ENCODE measurements at places on chromosomes 11 and 22.

DNA sequence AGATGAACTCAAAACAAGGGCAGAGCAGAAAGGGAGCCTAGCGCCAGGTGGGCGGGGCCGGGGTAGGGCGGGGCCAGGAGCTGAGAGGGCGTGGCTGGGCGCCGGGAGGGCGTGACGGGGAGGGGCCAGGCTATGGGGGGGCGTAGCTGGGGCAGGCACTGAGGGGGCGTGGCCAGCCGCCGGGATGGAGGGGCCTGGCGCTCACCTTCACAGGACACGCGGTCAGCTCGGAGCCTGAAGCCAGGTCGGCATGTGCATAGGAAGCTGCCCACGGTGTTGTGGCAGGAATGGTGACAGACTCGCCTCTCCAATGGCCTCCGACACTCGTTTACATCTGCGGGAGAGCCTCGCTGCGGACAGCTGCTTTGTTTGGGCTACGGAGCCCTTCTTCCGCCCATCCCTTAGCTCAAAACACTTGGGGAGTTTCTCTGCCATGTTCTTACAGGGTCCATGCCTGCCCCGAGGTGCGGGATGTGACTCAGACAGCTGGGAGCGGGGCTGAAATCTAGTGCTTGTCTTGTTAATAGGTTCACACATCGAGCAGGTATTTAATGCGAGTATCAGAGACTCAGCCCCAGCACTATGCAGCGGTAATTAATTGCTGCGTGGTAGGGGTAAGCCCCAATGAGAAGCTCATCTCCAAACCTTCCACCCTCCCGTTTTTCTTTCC, 13.4 kb downstream of the VWCE start:
- no peak for DNase-seq

DNA sequence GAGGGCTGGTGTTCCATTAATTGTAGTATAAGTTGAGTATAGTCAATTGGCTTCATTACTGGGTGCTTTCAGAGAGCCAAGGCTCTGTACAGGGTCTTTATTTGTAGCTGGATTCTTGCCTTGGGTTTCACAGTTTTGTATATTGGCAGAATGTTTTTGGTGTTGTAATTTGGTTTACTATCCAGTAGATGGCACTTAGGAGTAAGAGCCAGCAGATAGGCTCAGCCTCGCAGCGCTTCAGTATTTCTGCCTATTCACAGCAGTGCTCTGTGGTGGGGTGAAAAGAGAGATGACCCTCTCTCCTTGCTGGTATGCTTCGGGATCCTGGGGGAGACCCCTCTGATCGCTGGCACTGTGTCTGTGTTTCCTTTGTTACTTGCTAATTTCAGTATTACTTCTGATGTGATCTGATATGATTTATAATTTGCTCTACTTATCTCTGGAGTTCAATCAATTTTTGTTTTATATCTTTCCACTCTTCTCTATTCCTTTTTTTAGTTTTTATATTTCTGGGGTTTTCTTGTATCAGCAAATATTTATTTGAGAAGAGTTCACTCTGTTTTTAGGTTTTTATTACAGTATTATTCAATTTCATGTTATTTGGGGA, 52.2 kb downstream of the ANO5 start:
- peak; percentile 28 for DNase-seq

DNA sequence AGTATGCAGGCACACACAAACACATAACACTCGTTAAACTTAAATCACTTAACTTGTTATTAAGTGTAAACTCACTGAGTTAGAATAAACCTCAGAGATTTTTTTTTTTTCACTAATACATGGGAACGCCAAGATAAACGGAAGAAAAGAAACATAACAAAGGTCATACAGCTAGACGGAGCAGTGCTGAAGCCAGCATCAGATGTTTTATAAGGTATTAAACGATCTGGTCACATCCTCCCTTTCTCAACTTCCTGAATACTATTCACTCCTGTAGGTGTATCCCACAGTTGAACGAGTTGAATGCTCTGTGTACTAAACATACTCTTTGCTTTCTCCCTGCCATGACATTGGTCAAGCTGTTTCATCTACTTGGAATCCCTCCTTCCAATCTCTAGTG, 212.0 kb downstream of the SWAP70 start:
- no peak for DNase-seq

DNA sequence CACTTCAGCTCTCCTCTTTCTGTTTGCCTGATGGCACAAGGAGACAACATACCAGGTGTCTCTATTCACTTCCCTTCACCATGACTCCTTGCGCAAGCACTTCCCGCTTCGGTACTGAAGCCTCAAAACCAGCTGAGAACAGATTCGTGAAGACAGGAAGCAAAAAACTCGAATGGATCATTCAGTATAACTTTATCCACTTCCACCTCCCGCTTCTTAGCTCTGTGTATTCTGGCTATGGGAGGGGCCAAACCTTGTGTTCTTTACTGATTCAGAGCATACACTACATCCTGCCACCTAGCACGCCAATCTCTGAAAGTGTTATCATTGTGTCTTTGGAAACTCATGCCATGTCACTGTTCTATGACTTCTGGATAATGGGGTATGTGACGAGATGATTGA, 62.2 kb upstream of the ADA2 start:
- DNase-seq: no peak

DNA sequence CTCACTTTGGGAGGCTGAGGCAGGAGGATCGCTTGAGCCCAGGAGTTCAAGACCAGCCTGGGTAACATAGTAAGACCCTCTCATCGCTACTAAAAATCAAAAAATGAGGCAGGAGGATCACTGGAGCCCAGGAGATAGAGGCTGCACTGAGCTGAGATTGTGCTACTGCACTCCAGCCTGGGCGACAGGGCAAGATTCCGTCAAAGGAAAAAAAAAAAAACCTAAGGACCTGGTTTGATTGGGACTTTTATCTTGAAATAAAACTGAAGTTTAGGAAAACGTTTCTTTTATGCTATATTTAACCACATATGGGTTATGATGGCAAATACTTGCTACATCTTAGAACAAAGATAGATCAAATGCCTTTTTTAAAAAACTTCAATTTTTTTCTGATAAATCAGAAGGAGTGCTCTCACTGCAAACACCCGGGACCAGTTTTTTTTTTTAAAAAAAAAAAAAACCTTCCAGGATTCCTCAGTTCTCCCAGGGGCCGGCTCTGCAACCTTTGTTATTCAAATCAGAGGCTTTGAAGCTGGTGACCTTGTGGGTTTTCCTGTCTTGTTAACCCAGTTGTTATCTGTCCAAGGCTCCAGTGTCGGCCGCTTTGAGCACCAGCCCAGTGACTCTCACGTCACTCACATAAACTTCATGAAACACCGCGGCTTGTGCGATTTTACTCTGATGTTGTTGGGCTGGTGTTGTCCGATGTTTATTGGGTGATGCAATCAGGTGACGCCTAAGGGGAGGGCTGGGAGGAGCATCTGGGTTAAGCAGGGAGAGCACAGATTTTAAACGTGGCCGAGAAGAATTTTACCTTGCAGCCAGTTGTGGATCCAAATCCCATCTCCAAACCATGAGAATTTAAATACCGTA, 24.7 kb upstream of the SLC22A12 start:
- no peak for DNase-seq

DNA sequence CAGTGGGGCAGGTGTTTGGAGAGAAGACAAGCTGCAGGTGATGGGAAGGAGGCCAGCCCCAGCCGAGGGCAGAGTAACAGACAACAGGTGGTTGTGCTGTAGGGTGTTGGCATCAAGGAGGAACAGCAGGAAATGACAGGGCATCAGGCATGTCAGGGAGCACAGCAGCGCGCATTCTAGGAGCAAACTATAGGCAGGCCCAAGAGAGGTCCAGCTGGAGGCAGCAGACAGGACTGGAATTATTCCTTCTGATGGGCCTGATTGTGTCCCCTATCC, 13.6 kb downstream of the ADM start:
- no peak for DNase-seq

DNA sequence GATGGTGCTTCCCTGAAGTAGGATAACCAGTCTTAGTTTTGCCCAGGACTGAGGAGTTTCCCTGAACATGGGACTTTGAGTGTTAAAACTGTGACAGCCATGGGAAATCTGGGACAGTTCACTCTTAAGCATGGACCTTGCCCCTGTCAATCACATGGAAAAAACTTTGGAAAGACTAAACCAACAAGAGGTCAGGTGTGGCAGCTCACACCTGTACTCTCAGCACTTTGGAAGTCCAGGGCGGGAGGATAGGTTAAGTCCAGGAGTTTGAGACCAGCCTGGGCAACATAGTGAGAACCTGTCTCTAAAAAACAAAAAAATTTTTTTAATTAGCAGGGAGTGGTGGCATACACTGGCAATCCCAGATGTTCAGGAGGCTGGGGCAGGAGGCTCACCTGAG, 3.3 kb upstream of the AMBRA1 start:
- DNase-seq: no peak

DNA sequence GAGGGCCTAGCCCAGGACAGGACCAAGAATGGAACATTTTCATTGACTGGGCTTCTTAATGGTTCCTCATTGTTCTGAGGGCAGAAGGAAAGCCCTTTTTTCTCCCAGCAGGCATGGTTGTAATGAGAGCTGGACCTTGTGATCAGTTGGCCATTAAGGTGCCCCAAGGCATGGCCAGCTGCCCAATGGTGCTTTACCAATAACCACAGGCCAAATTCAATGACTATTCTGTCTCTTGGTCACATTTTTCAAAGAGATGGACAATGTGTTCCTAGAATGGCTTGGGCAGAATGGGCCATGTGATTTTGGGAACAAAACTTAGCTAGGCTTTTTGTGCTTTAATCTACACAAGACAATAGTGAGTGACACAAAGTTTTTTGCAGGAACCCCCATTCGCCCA, 7.3 kb downstream of the NAV2 start:
- DNase-seq: no peak

DNA sequence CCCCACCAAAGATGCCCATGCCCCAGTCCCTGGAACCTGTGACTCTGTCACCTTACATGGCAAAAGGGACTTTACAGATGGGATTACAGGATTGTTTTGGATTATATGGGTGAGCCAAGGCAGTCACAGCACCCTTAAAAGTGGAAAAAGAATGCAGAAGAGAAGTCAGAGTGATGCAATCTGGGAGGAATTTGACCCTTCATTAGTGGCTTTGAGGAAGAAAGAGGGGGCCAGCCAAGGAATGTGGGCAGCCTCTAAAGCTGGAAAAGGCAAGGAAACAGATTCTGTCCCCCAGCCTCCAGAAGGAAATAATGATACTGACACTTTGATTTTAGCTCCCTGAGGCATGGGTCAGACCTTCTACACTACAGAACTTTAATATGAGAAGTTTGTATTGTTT, 257.3 kb upstream of the ISX start:
- no peak for DNase-seq

- DNase-seq: no peak
Measured at GRCh38 chr22:43988116-43988820, 33.0 kb downstream of the SAMM50 start.

DNA sequence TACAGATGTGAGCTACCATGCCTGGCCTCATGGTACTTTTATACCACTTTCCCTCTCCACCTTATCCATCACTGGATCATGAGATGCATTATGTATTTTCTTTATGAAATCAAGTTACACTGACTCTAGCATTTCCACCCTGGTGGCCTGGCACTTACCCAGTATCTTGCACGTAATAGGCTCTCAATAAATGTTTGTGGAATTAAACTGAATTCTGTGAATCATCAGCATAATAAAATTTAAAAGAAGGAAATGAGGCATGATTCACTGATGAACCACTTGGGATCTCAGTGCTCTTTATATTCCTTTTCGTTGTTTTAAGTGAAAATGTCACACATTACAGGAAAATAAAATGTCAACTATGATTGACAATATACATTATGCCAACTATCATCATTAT, 25.1 kb downstream of the ADM start:
- no peak for DNase-seq

- DNase-seq: peak; percentile 27
Measured at GRCh38 chr22:38923463-38924346, 33.7 kb upstream of the APOBEC3A start.

DNA sequence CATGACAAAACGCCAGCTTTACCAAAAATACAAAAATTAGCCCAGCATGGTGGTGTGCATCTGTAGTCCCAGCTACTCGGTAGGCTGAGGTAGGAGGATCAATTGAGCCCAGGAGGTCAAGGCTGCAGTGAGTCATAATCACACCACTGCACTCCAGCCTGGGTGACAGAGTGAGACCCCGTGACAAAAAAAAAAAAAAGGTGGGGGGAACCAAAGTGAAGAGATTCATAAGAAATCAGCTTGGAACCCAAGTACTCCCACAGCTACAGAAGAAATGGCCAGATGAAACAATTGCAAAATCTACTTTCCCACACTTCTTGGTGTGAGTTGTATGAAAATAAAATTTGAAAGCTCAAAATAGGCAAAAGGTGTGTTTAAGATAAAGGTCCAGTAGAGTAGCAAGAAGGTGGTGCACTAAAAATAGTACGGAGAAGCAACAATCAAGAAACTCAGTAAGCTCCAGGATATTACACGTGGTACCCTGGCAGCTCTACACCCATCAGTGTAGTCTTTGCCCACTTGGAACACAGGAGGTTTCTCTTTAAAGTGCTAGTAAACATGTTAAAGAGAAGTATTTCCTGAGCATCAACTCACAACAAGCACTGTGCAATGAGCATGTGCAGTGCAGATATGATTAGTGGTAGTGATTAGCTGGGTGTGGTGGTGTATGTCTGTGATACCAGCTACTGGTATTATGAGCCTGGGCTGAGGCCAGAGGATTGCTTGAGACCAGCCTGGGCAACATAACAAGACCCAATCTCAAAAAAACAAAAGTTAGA, 5.3 kb downstream of the HARBI1 start:
- no peak for DNase-seq

GRCh38 chr11:707817-708420, 1.9 kb downstream of the EPS8L2 start:
- no peak for DNase-seq

DNA sequence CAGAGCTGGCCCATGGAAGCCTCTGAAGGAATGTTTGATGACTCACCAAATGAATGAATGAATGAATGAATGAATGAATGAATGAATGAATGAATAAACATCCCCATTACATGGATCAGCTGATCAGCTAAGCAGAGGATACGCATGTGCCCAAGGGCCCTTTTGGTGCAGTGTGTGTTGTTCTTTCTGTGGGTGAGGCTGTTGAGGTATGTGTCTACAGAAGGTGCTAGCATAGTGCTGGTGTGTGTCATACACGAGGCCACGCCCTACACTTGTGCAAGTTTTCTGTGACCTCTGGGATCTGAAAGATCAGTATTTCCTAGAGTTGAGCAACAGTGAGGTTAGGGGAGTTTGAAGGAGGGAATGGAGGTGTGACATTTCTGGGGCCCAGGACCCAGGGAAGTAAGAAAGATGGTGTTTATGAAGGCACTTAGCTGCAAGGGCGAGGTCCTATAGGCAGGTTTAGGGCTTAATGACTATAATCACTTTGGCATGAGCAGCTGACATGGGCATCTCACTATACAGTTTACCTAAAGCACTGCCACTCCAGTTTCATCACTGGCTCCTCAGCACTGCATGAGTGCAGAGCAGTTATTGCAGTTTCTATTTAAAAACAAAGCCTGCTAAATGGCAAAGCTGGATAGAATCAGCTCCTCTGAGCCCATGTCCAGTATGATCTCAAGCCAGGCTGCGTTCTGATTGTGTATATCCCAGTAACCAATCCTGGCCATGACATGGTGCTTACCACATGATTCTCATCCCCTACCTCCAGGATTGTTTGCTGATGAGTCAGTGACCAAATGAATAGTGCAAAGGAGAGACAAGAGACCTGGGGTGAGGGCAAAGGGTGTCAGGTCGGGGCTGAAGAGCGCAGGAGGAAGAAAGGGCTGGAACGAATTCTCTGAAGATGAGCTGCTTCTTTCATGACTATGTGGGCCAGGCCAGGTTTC, 36.4 kb upstream of the E2F8 start:
- DNase-seq: peak; percentile 7

GRCh38 chr11:58770627-58771457, 39.1 kb upstream of the GLYAT start:
- DNase-seq: no peak

Data from Panc1 (cell line).